ENCODE measurements at places on chromosomes 2 and 18.

- H3K4me3 ChIP-seq: no peak overlapping the region
- peak overlapping the region; percentile 49 for H3K27ac ChIP-seq
- peak; percentile 44 for DNase-seq
- H3K36me3 ChIP-seq: no peaks in the 10 kb centered on the region
- no peaks in the 10 kb centered on the region for H3K27me3 ChIP-seq
Measured at GRCh38 chr2:72678024-72678423, 147.8 kb downstream of the EXOC6B start.

GRCh38 chr2:20568501-20569463, 82.1 kb downstream of the HS1BP3 start:
- no peaks in the 10 kb centered on the region for H3K36me3 ChIP-seq

DNA sequence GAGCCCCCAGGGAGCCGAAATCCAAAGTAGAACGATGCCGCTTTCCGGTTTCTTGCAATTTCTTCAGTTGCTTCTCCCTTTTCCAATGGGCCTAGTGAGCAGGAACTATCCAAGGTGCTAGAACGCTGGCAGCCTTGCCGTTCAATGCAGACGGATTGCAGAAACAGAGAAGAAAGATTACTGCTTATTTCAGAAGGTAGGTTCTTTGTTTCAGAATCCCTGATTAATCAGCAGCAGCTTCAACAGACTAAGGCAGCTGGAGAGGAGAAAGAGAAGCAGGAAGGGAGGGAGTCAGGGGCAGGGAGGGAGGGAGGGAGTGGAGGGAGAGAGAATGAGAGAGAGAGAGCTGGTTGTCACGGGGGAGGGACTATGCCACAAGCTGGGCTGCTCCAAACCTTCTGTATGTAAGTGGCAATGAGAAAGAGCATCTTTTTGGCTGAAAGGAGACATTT, 576 bp downstream of the NYAP2 start:
- H3K4me3 ChIP-seq: no peak overlapping the region
- no peaks in the 10 kb centered on the region for H3K36me3 ChIP-seq
- H3K4me1 ChIP-seq: no peaks in the 10 kb centered on the region
- DNase-seq: peak; percentile 79

GRCh38 chr18:48472610-48473009, 63.4 kb upstream of the ZBTB7C start:
- no peaks in the 10 kb centered on the region for H3K36me3 ChIP-seq
- H3K4me3 ChIP-seq: no peak overlapping the region
- no peak overlapping the region for H3K27ac ChIP-seq

- H3K4me1 ChIP-seq: peaks cover 12% of the 10 kb centered on the region
- no peaks in the 10 kb centered on the region for H3K36me3 ChIP-seq
- H3K27me3 ChIP-seq: no peaks in the 10 kb centered on the region
Measured at GRCh38 chr2:203720915-203721672, 14.7 kb downstream of the CD28 start.

All from cardiac muscle cell (in vitro differentiated cells and primary cell).